Activated effector memory CD4-positive, alpha-beta T cell treated with anti-CD3 and anti-CD28 coated beads, Interleukin-2, amount 50 U/mL, for 16 hours (primary cell): ENCODE measurements at places on chromosomes 12 and 14.

GRCh38 chr12:63820427-63820826 is 24.1 kb upstream of the SRGAP1 start:
- DNase-seq = no peak

GRCh38 chr12:93040367-93040766 is 111.3 kb upstream of the EEA1 start:
- no peak for DNase-seq

DNA sequence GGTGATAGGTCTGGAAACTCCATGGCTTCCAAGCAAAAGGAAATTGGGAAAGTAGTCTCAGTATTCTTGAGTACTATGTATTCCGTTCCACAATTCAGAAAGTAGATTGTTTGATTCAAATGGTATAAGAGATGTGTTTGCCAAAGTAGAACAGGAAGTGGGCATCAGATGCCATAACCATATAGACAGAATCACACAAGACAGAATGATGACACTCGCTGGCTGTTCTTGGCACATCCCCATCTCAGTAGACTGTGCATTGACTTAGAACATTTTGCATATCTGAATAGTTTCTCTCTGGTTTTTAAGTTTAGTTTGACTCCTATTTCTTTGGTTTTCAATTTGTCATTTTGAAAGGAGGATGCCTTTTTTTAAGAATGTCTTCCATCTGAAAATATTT is 221.1 kb upstream of the RGS6 start:
- DNase-seq = no peak

DNA sequence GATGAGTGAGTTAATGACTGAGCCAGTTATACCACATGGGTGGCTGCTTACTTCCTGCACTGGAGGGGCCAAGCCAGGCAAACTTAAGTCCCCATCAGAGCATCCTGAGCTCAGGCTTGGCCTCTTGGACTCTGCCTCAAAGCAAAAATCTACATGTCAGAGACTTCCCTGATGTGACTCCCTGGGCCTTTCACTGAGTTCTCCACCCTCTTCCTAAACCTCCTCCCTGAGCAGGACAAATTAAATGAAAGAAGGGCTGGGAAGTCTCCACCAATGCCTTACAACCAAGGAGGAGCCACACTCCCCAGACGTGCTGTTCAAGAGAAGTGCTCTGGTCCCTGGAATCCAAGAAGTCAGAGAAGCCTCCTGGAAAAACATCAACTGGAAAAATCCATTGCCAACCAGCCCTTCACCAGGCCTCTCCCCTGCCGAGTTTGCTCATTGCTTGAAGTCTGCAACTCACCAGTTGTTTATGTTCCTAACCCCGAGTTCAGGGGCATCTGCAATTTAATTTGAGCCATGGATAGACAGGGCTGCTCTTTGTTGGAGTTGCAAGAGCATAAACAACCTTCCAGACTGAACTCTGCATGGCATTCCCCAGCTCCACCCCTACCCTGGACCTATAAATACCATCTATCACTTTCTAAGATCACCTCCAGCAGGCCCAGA is 160.5 kb downstream of the ANO2 start:
- DNase-seq = no peak

DNA sequence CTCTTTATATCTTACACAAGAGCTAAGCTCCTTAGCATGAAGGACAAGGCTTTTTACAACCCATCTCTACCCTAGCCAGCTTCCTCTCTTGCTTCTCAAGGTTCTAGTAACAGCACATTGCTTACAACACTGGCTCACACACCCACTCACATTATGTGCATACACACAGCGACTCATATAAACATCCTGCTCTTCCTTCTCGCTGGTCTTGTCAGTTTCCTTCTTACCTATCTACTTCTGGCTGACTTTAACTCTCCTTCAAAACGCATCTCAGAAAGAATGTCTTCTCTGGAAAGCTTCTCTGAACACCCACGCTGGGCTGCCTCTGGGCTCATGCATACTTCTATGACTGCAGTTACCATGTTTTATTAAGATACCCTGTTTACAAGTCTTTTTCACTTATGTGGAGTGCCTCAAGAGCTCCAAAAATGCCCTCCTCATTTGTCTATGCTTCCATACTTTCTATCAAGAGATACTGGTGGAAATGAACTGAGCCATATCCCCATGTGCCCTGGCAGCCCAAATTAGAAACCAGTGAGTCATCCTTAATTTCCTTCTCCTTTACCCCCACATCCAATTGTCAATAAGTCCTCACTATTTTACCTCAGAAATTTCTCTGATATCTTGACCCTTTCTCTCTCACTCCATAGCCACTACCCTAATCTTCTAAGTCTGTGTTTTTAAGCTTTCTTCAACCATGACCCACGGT is 126.9 kb upstream of the KRAS start:
- DNase-seq = no peak

DNA sequence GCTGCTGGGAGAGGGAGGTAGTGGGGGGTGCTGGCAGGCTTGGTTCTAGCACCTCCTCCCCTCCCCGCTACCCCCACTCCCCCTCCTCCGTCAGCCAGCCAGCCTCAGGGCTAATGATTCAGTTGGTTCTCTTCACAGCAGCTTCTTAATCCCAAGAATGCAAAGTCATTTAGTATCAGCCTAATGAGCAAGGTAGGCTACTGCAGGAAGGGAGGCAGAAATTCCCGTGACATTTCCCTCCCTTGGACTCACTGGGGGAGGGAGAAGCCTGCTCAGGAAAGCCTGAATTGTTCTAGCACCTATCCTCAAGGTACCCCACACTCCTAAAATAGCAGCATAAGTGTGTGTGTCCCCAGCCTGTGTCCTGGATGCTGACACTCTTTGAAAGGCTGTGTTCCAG is 29.8 kb downstream of the ITPK1 start:
- no peak for DNase-seq

- no peak for DNase-seq
Observed at GRCh38 chr14:24846261-24846660, 203.7 kb downstream of the STXBP6 start.

- peak; percentile 31 for DNase-seq
Observed at GRCh38 chr14:99686557-99687283, 2.6 kb downstream of the CYP46A1 start.

- no peak for DNase-seq
Observed at GRCh38 chr12:10171973-10172728, at the start of gene OLR1. OLR1 (minus strand) TSS chr12:10172132; CDS start chr12:10172077, 55 bp downstream.

DNA sequence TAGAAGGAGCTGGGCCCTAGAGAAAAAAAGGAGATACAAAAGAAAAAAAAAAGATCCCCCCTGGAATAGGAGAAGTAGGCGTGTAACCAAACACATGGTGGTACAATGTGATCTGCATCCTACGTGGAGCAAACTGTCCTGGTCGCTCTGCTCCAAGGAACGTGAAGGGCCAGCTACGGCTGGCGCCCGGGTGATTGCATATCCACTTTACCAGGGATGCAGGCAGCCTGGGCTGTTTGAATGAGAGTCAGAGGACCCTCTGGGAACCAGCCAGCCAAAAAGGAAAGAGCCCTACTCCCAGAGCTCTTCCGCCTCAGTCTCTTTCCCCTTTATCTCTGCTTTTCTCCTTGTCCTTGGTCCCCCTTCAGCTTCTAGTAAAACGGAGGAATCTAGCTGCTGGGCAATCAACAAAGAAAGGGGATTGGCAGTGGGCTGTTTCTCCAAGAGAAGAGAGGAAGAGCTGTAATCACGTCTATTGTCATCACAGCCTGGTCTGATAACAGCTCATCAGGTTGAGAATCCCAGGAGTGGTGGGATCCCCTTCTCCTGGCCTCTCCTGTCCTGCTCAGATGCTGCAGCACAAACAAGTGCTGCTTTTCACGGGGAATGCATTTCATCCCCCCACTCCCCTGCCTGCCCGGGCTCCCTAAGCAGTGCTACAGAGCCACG is 156.0 kb downstream of the ADCK1 start:
- no peak for DNase-seq

DNA sequence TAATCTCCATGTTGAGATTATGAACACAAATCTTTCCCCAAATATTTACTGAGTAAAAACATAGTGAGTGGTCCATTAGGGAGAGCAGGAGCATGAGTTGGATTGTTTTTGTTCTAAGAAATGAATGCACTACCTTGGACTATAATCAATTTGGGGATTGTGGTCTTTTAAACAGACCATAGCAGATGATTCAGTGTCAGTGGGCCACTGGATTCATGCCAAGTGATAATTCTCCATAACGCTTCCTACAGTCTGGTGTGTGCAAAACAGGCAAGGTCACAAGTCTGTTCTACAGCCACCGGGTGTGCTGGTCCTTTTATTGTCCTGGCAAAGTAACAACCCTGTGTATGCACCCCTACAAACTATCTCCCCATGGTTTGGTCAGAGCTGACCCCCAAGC is 266.3 kb downstream of the APAF1 start:
- DNase-seq = no peak

- no peak for DNase-seq
Observed at GRCh38 chr12:78698747-78699146, 165.8 kb upstream of the SYT1 start.

- no peak for DNase-seq
Observed at GRCh38 chr12:129675947-129676346, 227.9 kb downstream of the TMEM132D start.

DNA sequence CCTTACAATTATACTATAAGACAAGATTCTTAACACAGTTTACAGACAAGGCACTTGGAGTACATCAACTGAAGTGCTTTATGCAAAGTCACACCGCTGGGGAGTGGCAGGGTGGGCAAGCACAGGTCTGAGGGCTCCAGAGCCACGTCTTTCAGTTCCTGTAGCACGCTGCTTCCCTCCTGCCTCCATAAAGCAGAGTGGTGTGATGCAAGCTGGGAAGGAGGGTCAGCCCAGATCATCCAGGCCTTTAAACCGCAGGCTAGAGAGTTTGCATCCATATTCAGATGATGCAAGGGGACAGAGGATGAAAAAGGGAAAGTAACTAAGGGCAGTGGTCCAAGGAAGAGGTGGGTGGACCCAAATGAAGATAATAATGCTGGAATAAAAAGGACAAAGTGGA is 132.6 kb downstream of the ITPR2 start:
- no peak for DNase-seq
